ENCODE measurements at places on chromosomes 6 and 20.

- DNase-seq, result no peak
These were observed 19.0 kb downstream of the LRRC1 start for GRCh38 chr6:53813801-53814200.

DNA sequence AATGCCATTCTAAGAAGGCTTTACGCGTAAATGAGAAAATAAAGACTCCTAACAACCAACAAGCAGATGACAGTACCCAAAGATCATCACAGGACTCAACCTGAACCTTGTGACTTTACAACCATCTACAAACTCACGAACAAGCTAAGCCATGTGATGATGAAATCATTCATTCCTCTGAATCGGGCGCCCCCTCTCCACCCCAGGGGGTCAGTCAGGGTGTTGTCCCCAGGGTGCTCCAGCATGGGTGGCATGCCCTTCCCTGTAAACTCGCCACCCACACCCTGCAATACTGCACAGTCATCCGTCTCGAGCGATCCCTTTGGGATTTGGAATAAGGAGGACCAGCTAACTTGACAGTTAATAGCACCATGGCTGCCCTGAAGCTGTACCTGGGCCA, 12.6 kb downstream of the SERPINB6 start:
- no peak for DNase-seq

DNA sequence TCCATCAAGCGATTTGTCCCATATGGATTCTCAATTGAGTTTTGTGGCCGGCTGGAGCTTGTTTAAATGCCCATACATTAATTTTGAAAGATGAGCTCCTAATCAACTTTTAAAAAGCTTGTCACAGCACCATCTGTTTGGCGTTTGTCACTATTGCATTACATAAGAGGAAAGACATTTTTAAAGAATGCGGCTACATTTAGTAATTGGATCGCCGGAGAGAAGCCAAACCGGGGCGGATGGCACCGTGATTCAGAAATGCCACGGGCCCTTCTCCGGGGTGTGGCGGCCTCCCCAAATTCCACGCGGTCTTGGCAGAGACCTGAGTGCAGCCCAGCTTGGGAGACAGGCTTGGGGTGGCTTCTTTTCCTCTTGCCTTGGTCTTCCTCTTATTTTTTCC, 67.7 kb upstream of the ZNFX1 start:
- no peak for DNase-seq

- DNase-seq, result no peak
These were observed 12.7 kb upstream of the PSMF1 start for GRCh38 chr20:1105599-1106194.

Measured in right lung (tissue), 10 donors.